ENCODE measurements at places on chromosomes 5 and 9.

- DNase-seq: no peak
Observed at GRCh38 chr5:167219298-167219697, 1072.1 kb upstream of the WWC1 start.

DNA sequence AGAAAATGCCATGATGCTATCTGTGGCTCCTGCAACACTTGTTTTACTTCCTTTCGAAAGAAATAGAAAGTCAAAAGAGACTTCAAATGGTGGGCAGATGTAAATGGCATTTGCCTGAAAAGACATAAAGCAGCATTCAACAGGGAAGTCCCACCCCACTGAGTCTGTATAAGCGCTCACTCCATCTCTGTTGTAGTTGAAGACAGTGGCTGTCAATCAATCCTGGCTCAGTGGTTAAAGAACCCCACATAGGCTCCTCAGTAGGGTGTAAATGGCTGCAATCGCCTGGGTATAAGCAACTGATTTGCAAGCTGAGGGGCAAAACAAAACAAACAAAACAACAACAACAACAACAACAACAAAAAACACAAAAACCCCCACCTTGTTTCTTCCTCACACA lies 158.7 kb downstream of the EFNA5 start:
- no peak for DNase-seq

DNA sequence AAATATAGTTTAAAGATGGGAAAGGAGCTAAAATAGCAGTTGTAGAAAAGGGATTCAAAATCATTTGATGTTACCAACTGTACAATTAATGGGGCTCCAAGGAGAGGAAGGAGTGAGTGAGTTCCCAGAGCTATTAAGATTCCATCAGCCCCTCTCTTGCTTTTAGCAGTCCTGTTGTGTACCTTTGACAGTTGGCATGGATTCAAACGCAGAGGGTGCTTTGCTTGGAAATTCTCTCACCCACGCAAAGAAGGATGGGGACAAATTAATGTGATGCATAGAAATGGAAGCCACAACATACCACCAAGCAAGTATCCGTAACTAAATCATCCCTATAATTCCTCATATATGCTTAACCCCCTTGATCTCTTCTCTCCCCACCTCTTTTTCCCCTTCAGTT lies 461.3 kb downstream of the EBF1 start:
- DNase-seq: no peak

GRCh38 chr5:172064358-172064757 lies 57.9 kb upstream of the FBXW11 start:
- no peak for DNase-seq

- DNase-seq: no peak
Observed at GRCh38 chr5:28473531-28474107, 1435.2 kb upstream of the CDH9 start.

GRCh38 chr9:110626101-110626829 lies 42.3 kb upstream of the MUSK start:
- DNase-seq: no peak

GRCh38 chr9:2340046-2340760 lies 281.4 kb upstream of the VLDLR start:
- DNase-seq: no peak

- no peak for DNase-seq
Observed at GRCh38 chr5:151178777-151179488, 21.4 kb upstream of the ANXA6 start.

- no peak for DNase-seq
Observed at GRCh38 chr5:146042628-146043279, 62.6 kb downstream of the PLAC8L1 start.

GRCh38 chr9:135136991-135137832 lies 49.7 kb downstream of the OLFM1 start:
- no peak for DNase-seq

DNA sequence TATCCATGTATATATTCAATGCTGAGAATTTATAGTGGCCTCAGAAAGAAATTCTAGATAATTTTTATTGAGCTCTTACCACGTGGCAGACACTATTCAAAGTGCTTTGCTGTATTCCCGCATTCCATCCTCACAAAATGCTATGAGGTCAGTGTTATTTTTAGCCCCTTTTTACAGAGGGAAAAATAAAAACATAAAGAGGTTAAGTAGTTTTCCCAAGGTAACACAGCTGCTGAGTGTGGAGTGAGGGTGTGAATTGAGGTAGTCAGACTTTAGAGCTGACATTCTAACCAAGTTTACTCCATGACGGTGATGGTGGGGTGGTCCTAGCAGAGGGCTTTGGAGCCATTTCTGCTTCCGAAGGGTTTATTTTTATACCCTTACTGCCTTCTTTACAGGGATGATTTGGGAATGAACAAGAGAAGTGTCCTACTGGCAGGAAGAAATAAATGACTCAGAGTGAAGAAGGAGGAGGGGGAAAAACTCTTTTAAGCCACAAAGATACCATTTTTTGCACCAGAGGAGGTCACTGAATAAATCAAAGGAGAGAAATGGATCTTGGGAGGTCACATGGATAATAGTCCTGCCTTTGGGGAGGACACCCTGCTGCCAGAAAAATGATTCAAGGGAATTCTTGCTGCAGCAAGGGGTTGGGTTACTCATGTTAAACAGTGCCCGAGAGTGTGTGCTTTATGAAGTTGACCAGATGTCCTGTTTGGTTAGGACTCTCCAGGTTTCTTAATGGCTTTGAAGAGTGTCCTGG lies 76.1 kb downstream of the HMHB1 start:
- no peak for DNase-seq

- DNase-seq: no peak
Observed at GRCh38 chr9:90013778-90014177, 409.0 kb downstream of the GADD45G start.

DNA sequence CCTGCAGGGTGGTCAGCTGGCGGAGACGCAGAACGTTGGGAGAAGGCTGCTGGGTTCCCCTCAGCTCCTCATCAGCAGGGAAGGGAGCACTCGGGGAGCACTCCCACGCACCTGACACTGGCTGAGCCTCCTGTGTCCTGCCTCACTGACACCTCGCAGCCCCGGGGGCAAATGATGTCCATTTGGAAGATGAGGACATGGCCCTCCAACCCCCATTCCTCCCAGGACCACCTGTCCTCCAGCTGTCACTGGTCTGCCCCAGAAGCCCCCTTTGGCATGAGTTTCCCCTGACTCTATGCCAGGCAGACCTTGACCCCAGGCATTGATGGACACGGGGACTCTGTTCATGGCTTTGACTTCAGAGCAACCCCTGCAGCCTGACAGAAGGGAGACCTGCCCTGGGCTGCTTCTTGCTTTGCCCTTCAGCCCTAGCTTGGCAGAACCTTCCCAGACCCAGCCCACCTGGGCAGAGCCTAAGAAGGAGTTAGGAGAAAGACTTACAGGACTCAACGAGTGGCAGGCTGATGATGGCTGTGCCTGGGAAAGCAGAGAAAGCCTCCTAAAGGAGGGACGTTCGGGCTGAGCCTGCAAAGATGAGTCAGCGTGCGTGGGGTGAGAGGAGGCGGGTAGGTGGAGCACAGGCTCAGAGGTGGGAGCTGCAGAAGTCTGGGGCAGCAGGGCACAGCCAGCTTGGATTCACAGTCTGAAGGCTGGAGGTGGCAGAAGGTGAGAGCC lies 90.6 kb downstream of the LMX1B start:
- DNase-seq: no peak
